Frontal cortex (tissue), 4 donors: ENCODE measurements at places on chromosomes 11 and 22.

GRCh38 chr11:78201096-78201818 lies 12.5 kb downstream of the USP35 start:
- DNase-seq: no peak

DNA sequence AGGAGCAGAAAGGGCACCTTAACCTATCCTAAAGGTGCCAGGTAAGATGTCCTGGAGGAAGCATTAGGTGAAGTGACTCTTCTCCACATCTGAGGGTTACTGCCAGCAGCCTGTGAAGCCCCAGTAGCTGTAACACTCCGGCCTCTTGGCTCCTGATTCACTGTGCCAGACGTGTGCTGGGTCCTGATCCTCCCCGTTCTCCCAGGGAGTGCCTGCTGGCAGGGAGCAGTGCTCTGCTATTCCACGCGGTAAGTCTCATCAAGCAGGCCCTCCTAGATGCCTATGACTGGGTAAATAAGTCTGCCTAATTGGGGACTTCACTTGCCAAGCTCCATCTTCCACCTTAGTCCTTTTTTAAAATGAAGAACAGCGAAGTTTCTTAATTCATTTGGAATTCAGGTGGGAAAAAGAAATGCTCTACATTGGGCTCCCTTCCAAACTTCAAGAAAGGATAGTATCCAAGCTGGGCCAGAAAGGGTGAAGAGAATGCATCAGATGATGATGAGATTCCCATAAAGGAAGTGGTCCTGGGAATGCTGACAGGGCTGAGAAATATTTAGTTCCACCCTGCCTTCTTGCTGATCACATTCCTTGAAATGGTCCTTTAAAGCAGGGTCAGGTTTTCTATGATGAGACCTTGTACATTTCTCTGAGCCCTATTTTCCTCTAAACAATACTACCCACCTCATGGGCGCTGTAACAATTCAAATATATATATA lies 188.0 kb downstream of the MAML2 start:
- DNase-seq: no peak

- DNase-seq: no peak
These were observed 6.4 kb upstream of the CCDC86 start for GRCh38 chr11:60835534-60835846.

DNA sequence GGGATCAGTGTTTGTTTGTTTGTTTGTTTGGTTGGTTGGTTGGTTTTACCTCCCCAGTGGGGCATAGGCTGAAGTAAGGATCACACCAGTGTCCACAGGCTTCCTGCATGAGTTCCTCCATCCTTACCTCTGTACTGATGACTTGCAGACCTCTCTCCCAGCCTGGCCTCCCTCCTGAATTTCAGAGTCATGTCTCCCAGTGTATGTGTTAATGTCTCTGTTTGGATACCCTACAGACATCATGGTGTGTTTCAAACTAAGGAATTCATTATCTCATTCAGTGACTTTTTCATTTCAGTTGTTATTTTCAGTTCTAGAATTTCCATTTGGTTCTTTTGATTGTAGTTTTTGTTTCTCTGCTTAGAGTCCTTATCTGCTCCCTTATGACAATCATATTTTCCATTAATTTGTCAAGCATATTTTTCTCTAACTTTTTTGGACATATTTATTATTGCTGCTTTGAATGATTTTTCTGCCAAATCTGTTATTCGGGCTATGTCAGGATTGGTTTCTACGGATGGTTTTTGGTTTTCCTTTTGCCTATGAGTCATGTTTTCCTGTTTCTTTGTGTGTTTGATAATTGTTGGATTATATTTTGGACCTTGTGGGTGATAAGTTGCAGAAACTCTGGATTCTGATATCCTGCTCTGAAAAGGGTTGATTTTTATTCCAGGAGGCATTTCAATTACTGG lies 23.6 kb downstream of the MYEOV start:
- no peak for DNase-seq

GRCh38 chr11:134607963-134608750 lies 196.1 kb upstream of the B3GAT1 start:
- DNase-seq: no peak

DNA sequence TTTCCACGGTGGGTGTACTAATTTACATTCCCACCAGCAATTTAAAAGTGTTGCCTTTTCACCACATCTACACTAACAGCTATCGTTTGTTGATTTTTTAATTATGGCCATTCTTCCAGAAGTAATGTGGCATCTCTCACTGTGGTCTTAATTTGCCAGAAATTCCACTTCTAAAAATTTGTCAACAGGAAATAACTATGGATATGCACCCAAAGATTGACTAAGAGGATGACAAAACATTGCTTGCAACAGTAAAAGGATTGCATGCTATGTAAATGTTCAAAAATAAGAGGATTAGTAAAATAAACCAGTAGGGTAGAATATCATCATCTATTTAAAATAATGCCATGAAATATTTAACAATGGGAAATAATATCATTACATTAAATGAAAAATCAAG lies 219.5 kb downstream of the DCDC1 start:
- no peak for DNase-seq
